ENCODE measurements at places on chromosomes 2 and 18. TPM values are rescaled to one million over a fixed set of nuclear protein-coding genes. Genes with fewer than 3 reads are reported as not detected.

STAT4 gene
- 133 TPM for total RNA-seq

MC5R gene
- not detected for total RNA-seq

DNA sequence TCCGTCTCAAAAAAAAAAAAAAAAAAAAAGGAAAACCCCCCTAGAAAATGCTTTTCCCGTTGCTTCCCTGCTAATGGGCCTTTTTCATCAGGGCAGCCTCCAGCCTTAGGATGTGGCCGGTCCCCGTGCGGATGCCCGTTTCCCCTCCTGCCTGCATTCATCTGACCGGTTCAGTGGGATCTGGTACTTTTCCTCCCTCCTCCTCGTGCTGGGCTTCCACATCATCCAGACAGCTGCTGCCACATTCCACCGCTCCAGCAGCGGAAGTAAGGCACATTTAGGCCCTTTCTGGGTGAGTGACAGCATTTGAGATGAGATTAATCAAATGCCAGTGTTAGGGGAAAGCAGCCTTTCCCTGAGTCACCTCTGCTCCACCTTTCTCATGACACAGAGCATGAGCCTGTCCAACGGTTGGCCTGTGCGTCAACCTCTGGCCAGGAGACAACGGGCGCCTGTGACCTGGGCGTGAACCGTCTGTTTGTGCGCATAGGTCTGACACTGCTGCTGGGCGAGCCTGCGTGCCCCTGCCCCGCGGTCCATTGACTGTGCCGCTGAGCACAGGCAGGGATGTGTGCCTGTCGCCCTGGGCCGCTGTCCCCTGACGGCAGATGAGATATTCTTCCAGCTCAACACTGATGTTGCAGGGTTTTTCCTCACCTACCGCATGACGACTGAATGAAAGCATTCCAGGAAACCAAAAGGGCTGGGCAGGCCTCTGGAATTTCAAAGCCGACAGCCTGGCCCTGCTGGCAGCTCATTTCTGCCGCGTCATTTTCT lies 174.0 kb downstream of the TGIF1 start:
- no peak for DNase-seq
- H3K4me1 ChIP-seq: peaks cover 17% of the 10 kb centered on the region

UGT1A4 gene
- not detected for total RNA-seq
